ENCODE measurements at places on chromosomes 1 and 21.

GRCh38 chr1:47491341-47491753, 53.5 kb downstream of the FOXD2 start:
- DNase-seq: no peak

DNA sequence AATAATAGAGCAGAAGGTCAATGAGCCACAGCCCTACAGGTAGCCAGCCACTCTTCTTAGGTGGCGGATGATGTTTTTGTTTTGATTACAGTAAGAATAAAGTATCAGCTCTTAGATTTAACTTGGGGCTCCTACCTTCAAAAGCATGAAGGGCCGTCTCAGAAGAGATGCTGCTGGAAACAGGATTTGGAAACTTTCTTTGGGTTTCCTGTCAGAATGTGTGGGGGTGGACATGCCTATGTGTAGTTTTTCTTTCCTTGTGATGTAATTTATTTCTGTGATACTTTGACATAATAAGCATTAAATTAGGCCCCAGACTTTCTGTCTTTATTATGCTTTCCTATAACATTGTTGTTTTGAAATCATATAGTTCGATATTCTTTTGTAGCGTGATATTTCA, 1.5 kb downstream of the RAP1A start:
- DNase-seq: no peak

DNA sequence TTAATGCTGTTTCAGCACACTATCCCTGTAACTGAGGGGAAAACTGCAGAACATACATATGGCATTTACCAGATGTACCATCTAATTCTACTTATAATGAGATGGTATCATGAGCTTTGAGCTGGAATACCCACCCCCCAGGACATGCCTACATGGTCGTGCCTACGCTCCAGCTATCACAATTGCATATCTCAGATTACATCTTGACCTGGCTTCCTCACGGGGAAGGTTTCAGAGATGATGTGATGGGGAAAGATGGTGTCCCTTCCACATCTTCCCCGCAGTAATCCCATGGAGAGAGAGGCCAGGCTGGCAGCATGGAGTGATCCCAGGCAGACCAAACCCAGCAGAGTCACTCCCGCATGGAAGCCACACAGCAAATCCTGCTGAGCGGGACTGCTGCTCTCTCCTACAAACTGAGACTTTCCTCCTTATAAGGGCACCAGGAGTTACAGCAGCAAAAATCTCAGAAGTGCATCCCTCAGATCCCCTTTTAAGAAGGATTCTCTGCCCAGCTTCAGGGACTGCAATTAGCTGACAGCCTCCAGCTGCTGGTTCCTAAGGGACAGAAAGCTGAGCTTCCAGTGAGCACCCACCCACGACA, 67.1 kb downstream of the KCNH1 start:
- no peak for DNase-seq

GRCh38 chr1:203860396-203861025, 888 bp upstream of the SNRPE start:
- DNase-seq: no peak

- DNase-seq: no peak
Measured at GRCh38 chr1:187903223-187903622, 1074.5 kb downstream of the PLA2G4A start.

GRCh38 chr1:92038695-92039346, 9.0 kb downstream of the EPHX4 start:
- no peak for DNase-seq

Data from left kidney (tissue), 8 donors.